ENCODE measurements at places on chromosomes 5 and 9.

DNA sequence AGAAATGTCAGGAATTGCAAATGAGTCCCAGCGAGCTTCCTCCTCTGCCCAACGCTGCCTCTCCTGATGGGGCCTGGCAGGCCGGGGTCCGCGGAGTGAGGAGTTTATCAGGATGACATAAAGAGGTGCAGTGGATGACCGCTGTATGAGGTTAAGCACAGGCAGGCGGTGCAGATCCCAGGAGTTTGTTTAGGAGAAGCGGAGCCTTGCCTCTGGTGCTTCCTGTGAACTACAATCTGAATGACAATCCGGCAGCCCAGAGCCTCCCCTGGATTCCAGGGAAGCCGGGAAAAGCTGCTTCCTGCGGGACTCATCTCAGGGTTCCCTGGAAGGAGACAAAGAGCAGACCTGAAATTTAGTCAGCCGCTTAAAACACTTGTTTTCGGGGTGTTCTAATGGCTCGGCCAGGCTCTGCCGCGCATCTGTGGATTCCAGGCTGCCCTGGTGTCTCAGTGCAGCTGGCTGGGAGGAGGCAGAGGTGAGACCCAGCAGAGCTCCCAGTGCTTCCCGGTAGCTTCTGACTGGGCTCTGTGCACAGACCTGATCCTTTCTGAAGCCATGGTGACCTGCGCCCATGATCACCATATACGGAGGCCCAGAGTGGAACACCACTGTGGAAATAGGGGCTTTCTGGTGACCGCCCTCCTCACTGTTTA, 69.8 kb upstream of the IRX4 start:
- DNase-seq, result no peak

GRCh38 chr9:100573655-100574260, 4.1 kb upstream of the CAVIN4 start:
- no peak for DNase-seq

- DNase-seq, result no peak
Measured at GRCh38 chr9:14554886-14555285, 138.3 kb downstream of the ZDHHC21 start.

GRCh38 chr9:34098307-34098706, 28.2 kb downstream of the DCAF12 start:
- no peak for DNase-seq

- no peak for DNase-seq
Measured at GRCh38 chr5:111937094-111937493, 180.1 kb upstream of the NREP start.

DNA sequence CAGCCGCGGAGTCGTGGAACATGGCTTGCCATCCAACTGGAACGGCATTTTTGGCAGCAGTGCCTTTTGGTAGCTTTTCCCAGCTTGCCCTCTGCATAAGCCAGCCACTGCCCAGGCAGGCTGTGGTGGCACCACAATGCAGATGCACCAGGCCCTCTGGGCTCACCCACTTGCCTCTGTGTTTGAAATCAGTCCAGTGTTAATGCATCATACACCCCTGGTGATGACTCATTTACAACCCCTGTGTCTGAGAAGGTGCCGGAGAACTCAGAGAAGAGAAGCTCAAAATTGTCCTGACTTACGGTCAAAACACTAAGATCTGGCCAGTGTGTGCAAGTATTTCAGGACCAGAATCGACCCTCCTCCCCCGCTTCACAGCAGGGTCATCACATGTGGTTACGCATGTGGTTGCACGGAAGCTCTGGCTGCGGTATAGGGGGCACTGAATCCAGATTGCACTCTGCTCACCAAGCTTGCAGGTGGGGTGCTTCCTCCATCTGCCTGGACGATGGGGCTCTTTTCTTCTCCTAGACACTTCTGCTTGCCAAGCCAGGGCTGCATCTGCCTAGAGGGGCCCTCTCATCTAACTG, 66.5 kb upstream of the SMIM15 start:
- no peak for DNase-seq

GRCh38 chr9:34046784-34047379, 1.8 kb downstream of the UBAP2 start:
- DNase-seq, result peak; percentile 44

- no peak for DNase-seq
Measured at GRCh38 chr5:147388184-147389108, 121.4 kb downstream of the DPYSL3 start.

DNA sequence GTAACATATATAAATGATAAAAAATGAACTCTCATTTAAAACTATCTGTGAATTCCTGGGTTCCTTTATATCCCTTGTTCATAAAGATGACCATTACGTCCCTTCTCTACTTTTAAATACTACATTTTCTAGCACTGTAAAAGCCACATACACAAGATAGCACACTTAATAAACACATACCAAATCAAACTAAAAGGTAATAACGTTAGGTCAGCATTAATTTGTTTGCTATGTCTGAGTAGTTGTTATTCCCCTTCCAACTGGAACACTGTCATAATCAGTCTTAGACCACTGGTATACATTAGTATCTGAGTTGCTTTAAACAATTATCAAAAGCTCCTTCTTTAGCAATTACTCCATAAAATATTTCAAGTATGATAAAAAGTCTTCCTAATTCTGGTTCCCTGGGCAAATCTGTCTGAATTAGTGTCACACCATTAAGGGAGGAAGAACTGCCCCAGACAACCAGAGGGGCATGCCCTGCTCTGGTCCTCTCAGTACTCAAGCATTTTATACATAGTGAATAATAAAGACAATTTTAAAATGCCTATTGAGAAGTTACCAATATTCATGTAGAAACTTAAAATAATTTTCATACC, 98.1 kb downstream of the RAPGEF6 start:
- DNase-seq, result no peak

DNA sequence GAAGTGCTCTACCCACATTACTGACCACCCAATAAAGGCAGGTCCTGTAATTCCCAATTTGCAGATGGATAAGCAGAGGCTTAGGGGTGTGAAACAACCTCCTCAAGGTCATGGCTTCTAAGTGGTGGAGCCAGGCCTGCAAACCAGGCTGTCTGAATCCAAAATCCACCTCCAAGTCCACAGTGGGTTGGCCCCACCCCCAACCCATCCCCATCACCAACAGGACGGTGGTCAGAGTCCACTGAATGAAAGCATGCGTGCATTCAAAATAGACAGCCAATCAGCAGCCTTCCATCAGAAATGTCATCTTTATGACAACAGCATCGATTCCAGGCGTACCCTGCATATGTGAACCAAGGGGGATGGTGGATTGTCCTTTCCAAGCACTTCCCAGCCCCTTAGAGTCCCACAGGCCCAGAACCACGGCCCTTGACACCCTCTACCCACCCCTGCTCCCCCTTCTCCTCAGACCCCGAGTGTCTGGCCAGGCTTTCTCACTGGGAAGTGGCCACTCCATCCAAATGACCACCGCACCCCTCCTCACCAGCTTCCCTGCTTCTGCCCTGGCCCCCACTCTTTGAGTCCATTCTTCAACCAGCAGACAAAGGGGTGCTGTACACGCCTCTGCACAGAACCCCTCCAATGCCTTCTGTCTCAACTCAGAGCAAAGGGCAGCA, 133.1 kb downstream of the KCNIP1 start:
- DNase-seq, result no peak

DNA sequence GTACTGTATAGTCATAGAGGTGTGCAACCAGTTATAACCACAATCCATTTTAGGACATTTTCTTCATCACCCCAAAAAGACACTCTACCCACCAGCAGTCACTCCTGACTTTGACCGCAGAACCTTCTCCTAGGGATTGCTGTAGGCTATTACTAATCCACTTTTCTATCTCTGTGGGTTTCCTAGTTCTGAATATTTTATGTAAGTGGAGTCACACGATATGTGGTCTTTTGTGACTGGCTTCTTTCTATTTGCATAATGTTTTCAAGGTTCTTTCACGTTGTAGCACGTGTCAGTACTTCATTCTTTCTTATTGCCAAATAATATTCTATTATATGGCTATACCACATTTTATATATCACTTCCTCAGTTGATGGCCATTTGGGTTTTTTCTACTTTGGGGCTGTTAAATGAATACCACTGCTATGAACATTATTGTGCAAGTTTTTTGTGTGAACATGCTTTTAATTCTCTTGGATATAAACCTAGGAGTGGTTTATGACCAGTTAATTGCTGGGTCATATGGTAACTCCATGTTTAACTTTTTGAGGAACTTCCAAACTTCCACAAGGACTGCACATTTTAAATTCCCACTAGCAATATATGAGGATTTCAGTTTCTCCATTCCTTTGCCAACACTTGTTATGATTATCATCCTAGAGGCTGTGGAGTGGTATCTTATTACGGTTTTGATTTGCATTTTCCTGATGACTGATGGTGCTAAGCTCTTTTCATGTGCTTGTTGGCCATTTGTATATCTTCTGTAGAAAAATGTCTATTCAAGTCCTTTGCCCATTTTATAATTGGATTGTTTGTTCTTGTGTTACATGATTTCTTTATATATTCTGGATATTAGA, 37.8 kb downstream of the MRRF start:
- DNase-seq, result no peak

DNA sequence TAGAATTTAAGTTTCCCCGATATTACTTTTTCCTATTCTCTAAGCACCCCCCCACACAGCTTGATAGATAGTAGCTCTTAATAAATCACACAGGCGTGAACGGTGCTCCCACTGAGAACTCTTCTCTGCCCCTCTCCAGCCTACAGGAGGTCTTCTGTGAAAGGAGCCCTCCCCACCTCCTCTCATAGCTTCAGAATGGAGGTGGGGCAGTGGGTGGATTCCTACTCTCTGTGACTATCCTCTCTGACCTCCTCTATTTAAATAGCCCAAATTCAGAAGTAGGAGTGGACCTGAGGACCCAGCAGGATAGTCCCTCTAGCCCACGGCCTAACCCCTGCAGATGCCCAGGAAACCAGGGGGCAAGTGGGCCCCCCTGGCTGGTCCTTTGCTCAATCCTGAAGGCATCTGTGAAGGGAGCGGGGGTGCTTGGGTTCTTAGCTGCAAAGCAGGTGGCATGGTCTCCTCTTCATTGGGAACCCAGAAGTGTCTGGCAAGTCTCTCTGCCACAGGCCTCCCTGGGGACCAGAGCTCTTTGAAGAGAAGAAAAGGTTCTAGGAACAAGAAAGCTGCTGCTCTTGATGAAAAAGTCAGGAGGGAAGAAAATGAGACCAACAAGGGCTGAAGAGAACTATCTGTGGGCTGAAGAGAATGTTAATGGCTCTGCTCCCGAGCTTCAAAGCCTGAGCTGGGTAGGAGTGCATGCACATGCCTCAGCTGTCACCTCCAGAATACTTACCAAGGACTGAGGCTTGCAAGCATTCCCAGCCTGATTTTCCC, 21.1 kb upstream of the HSPA9 start:
- no peak for DNase-seq

- DNase-seq, result no peak
Measured at GRCh38 chr5:170678811-170679210, 104.7 kb upstream of the GABRP start.

GRCh38 chr9:126935630-126936029, 21.0 kb downstream of the RALGPS1 start:
- DNase-seq, result no peak

GRCh38 chr5:139925650-139926640, 117.2 kb downstream of the NRG2 start:
- no peak for DNase-seq

DNA sequence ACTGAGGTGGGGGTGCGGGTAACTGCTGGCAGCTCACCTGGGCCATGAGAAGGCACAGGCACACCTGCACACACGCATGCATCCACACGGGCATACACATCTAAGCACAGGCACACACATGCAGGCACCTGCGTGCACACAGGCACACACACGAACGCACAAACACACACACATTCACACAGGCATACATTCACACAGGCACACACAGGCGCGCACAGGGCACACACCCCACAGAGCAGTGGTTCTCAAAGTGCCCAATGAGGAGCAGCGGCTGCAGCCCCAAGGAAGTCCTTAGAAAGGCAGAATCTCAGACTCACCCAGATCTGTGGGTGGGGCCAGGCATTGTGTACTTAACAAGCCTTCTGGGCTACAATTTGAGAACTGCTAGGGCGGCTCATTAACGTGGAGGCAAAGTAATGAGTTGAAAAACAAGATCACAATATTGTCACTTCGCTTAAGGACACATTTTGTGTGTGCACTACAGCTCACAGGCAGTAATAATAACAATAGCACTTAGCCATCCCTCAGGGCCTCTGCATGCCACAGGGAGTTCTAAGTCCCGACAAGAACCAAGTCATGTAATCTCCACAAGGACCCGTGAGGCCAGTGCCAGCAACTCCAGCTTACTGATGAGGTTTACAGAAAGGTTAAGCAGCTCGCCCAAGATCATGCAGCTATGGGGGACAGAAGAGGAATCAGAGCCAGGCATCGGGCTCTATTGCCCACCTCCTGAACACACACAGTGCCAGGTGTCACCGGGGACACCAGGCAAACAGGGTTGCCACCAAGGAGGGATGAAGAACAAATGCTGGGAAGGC, 91.6 kb downstream of the ROR2 start:
- no peak for DNase-seq

- no peak for DNase-seq
Measured at GRCh38 chr9:7561527-7562080, 238.0 kb downstream of the DMAC1 start.

DNA sequence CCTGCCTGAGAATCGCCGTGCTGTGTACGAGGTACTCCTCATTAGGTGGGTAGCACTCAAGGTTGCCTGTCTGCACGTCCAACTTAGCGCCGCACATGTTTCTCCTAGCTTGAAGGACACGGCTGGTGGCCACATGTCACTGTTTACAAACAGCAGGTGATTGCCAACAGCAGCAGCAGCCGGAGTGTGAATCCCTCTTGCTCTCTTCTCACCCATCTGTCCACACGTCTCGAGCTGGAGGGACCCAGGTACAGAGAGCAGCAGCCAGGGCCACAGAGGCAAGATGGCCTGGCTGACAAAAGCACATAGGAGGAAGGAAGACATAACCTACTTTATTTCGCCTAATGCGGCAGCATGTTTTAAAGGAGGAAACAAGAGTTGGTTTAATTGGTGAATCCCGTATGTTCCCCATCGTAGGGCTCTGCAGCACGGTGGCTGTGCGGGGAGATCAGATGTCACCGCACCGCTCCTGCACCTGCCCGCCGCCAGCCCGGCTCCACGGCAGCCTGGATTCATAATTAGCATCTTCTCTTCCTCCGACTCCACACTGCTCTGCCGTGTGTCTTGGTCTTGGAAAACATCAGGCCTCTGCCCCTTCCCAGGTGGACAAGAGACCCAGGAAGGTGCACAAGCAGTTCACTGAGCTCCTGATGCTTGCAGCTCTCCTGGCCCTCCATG, 201.6 kb upstream of the IRX1 start:
- no peak for DNase-seq

DNA sequence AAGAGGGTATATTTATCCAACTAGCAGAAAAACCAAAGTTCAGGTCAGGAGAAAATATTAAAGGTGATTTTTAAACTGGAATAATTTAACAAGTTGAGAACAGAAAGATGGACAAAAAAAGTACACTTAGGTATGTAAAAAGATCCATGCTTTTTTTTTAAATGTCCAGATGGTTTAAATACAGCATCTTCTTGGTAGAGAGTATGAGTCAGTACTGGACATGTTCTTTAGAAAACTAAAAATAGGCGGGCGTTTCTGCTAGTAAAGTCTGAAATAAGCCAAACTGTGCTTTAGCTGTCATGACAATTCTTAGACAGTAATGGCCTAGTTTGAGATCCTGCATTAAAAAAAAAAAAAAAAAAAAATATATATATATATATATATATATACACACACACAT, 255.9 kb upstream of the ST8SIA4 start:
- DNase-seq, result no peak
